Right ventricle myocardium superior (tissue), 1 donor: ENCODE measurements at places on chromosomes 7 and 10. TPM values are rescaled to one million over a fixed set of nuclear protein-coding genes. Genes with fewer than 3 reads are reported as not detected.

- peak; percentile 77 for DNase-seq
These were observed at the start of gene PALS2 for GRCh38 chr7:24572997-24573553. PALS2 (plus strand) TSS chr7:24573452; CDS start chr7:24623668, 50,216 bp downstream.

GRCh38 chr7:155422599-155423336 lies 35.2 kb upstream of the EN2 start:
- peak; percentile 13 for DNase-seq

- DNase-seq = peak; percentile 24
These were observed 6.6 kb downstream of the PWWP2B start for GRCh38 chr10:132403511-132404168.

Gene INA
- total RNA-seq = not detected

Gene MLXIPL
- total RNA-seq = 6.9 TPM

DNA sequence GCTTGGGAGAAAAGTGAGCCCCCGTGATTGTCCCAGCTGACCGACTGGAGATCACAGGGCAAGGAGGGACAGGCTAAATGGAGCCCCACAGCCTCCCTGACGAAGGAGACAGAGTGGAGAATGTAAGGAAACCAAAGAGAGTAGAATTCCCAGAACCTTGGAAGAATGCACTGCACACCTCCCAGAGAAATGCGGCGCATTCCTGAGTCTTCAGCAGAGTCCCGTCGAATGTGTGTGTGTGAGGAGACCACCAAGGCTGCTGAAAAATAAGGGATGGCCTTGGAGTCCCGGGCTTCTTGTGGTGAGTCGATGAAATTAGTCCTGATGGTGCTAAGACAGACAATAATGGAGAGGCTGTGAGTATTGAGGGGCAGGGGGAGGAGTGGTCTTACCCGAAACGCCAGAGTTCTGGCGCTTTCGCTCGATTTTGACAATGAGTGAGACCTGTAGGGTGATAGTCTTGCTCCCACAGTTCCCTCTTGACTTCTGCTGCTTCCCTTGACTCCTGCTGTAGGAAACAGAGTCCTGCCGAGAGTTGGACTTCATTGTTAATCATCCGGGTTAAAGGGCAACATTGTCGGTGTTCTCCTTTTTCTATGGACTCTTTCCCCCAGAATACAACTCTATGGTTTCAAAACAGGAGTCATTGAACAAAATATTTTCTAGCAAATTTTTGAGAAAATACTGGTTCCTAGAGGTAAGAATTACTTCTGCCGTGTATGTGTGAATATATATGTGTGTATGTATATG lies 103.2 kb downstream of the CNNM2 start:
- DNase-seq = no peak

DNA sequence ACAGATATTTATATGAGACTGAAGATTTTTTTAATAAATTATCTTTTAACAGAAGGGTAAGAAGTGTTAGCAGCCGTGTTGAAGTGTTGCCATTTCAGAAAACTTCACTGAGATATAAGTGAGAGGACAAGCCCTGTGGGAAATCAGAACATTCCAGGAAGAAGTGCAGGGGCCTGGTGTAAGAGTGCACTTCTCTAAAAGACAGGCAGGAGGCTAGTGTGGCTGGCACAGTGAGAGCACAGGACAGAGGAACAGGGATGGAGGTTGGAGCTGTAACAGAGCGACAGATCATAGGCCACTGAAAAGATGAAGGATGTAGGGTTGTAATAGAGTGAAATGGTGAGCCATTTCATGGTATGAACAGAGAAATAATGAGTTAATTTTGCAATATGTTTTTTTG lies 608.9 kb downstream of the SORCS1 start:
- DNase-seq = no peak

DNA sequence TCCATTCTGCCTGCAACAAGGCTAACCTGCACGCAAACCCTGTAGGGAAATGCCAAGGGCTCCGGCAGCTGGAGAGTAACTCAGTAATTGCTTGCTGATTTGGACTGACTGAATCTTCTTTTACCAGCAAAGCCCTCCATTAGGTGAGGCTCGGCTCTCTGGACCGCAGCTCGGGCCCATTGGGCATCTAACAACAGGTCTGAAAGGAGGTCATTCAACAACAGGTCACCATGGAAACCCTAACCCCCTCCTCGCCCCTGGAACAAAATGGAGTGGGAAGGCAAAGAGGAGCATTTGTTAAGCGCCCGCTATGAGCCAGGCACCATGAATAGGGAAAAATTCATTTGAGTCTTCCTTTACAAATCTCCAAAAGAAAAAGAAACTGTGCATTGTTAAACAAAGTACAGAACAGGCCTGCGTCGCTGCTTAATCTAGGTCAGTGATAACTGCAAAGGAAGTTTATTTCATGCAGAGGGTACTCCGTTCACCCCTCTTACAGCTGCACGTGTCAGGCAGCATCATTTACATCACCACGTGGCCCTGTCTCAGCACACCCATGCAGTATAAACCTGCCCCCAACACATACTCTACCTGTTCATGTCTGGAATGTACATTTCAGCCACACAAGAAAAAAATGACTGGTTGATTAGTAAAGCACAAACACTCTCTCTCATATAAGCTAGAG lies 248.8 kb upstream of the NEBL start:
- DNase-seq = no peak

DNA sequence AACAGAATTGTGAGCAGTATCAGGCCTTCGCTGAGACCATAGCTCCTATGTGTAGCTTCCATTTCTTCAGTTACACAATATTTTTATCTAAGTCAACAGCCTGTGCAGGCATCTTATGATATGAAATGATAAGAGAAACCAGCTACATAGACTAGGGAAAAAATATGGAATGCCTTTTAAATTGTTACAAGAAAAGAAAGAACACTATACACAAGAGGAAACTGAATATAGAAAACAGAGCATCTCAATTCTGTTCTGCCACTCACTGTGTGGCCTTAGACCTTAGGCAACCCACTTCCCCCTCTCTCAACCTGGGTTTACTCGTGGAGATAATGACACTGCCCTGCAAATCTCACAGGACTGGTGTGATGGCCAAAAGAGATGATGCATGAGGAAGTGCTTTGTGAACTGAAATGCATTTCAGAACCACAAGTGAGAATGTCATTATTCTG lies 132.9 kb downstream of the LRRN3 start:
- no peak for DNase-seq

DNA sequence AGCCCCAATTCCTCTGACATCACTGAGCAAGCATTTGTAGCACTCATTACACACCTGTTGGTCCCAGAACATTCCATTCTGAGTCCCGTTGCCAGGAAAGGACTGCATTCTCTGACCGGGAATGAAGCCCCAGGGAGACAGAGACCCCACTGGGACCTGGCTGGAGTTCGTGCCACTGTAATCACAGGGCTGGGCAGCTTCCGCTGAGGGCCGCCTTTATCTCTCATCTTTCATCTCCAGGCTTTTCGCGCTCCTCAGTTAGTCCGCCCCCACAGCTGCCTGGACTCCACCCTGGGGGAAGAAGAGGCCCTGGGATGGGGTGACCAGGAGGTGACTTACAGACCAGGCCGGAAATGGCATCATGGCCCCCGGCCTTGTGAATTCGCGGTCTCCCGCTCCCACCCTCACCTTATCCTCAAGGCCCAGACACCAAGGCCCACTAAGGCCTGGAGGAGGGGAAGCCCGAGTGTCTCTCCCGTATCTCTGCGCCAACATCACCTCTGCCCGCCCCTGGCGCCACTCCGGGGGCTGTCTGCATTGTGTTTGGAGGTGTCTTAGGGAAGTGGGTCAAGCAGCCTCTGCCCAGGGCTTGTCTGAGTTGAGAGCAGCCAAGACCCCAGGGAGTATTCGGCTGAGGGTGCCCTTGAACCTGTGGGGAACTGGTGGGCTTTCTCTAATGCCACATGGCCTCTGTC lies 75.4 kb downstream of the PROSER2 start:
- DNase-seq = no peak

- DNase-seq = no peak
These were observed 26.3 kb downstream of the GTF2I start for GRCh38 chr7:74683799-74684198.

Gene SPACDR
- 0.81 TPM for total RNA-seq

Gene ANK3
- 192 TPM for total RNA-seq

Gene IPMK
- 2.1 TPM for total RNA-seq

- DNase-seq = peak; percentile 92
These were observed 14.7 kb upstream of the MICALL2 start for GRCh38 chr7:1473864-1474512.

GRCh38 chr10:127649642-127650041 lies 87.3 kb upstream of the FOXI2 start:
- no peak for DNase-seq

GRCh38 chr7:129853661-129854268 lies 99.0 kb downstream of the UBE2H start:
- no peak for DNase-seq

DNA sequence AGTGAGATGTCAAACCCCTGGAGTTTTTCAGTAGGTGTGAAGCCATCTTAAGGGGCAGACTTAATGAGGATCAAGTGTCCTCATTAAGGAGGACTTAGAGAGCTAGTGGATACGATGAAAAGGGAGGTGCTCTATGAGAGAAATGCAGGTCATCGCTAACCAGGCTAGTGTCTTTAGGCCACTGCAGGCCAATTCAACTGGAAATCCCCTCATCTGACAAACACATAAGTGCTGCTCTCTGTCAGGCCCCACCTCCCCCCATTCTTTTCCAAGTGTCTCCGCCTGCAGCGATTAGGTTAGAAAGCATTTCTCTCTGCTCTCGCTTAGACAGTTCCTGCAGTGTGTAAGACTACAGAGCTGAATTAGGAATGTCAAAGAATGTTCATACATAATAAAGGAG lies 33.7 kb downstream of the RBM28 start:
- DNase-seq = no peak

DNA sequence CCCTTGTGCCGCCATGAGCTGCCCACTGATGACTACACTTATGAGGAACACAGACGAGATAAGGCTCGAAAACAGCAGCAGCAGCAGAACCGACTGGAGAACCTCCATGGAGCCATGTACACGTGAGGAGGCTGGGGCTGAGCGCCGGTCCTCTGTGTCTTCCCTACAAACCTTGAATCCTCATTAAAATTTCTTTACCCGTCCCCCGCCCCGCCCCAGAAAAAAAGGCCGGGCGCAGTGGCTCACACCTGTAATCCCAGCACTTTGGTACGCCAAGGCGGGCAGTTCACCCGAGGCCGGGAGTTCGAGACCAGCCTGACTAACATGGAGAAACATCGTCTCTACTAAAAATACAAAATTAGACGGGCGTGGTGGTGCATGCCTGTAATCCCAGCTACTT lies 1.5 kb upstream of the RINT1 start:
- DNase-seq = no peak

- DNase-seq = no peak
These were observed 327.1 kb downstream of the FRMD4A start for GRCh38 chr10:14003517-14004184.

- DNase-seq = no peak
These were observed 573.5 kb upstream of the ZWINT start for GRCh38 chr10:56934515-56934914.

Gene CCDC7
- 19.0 TPM for total RNA-seq

DNA sequence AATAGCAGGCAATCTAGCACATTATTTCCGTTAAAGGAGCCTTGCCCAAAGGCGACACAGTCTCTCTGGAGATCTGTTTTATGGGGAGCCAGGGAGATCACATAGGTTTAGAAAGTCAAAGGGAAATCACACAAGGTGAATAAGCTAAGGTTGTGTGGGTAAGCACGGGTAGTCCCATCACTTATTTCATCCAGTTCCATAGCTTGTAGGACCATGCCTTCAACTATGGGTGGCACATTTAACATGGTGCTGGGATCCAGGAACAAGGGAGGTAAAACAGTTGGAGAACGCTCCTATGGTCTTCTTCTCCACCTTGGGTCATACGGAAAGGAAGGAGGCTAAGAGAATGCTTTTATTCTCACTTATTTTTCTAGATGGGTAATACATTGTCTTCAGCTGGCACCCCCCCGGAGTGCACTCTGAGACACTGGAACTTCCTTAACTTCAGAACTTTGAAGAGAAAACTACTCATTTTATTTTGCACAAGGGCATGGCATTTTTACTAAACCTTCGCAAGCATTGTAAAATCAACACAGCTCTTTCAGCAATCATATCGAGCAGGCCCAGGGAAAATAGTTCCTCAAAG lies 435.4 kb downstream of the KIF20B start:
- DNase-seq = no peak

Gene PCDH15
- 0.16 TPM for total RNA-seq

DNA sequence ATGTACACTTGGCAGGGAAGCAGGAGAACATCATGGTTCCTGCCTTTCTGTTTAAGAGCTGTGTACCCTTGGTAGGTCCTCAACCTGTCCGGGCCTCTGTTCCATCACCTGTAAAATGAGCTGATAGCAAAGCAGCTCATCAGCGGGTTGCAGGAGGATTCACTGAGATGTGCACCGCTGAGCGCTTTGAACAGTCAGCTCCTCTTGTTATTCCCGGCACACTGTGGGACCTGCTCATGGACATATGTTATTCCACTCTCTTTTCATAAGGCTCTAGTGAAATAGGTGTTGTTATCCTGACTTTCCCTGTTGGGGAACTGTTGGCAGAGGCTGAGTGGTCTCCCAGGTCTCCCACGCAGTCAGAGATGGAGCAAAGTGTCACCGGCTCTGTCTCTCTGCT lies 497.5 kb upstream of the ZMIZ1 start:
- DNase-seq = no peak

Gene ITPRID1
- total RNA-seq = not detected

- no peak for DNase-seq
These were observed 184.2 kb downstream of the STK31 start for GRCh38 chr7:23893942-23894891.

- no peak for DNase-seq
These were observed 177.1 kb downstream of the CDK14 start for GRCh38 chr7:90773269-90773668.

Gene SFRP5
- total RNA-seq = 2.1 TPM

- peak; percentile 40 for DNase-seq
These were observed 132.7 kb downstream of the JCAD start for GRCh38 chr10:29926693-29927048.

DNA sequence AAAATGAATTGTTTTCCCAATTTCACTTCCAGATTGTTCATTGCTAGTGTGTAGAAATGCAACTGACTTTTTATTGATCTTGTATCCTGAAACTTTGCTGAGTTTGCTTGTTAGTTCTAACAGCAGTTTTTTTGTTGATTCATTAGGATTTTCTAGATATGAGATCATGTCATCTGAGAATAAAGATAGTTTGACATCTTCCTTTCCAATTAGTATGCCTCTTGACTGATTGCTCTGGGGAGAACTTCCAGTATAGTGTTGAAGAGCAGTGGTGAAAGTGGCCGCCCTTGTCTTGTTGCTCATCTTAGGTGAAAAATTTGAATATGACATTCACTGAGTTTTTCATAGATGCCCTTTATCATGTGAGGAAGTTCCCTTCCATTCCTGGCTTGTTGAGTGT lies 11.9 kb upstream of the SUN1 start:
- no peak for DNase-seq

Gene PRPS1L1
- total RNA-seq = not detected

GRCh38 chr7:16344927-16345326 lies 76.4 kb downstream of the CRPPA start:
- DNase-seq = no peak

DNA sequence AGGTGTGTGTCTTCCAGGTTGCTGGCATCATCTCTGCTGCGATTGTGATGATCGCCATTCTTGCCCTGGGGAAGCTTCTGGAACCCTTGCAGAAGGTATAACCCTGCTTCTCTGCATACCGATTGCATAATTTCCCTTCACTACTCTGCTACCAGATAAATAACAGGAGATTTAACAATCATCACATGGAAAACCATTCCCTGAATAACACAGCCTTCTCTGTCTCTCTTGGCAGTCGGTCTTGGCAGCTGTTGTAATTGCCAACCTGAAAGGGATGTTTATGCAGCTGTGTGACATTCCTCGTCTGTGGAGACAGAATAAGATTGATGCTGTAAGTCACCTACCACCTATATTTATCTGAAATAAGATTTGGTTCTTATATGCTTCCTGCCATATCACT lies 33.8 kb downstream of the SLC26A4 start:
- DNase-seq = no peak
